ENCODE measurements at places on chromosomes 16 and 17. TPM values are rescaled to one million over a fixed set of nuclear protein-coding genes. Genes with fewer than 3 reads are reported as not detected.

Gene LAT
- polyA plus RNA-seq, result 8.6 TPM

Gene TEX14
- polyA plus RNA-seq, result 0.02 TPM

Gene KRT20
- not detected for polyA plus RNA-seq

Gene PRAC2
- not detected for polyA plus RNA-seq

Gene PSMC3IP
- 14.2 TPM for polyA plus RNA-seq

Gene TMIGD1
- not detected for polyA plus RNA-seq

Gene ZNF646
- polyA plus RNA-seq, result 3.4 TPM

Gene PRSS8
- polyA plus RNA-seq, result 0.05 TPM

Gene ASPA
- not detected for polyA plus RNA-seq

Gene GSPT1
- 41.5 TPM for polyA plus RNA-seq

Gene CTRB2
- polyA plus RNA-seq, result not detected

Gene FOXN1
- not detected for polyA plus RNA-seq

Gene CDH11
- 269 TPM for polyA plus RNA-seq

Gene GPRC5B
- 1.1 TPM for polyA plus RNA-seq

Gene ZKSCAN2
- polyA plus RNA-seq, result 1.6 TPM

Gene ZNF750
- not detected for polyA plus RNA-seq

Gene FBXL16
- polyA plus RNA-seq, result 17.7 TPM

Gene GRB7
- not detected for polyA plus RNA-seq

Gene SKAP1
- polyA plus RNA-seq, result not detected

Gene KRT40
- polyA plus RNA-seq, result not detected

Gene COA3
- 103 TPM for polyA plus RNA-seq

Gene DNAH17
- polyA plus RNA-seq, result not detected

Gene SEC14L1
- 62.4 TPM for polyA plus RNA-seq

Gene TSPAN10
- polyA plus RNA-seq, result 6.0 TPM

Gene CHD3
- 56.2 TPM for polyA plus RNA-seq

Gene TNFSF12
- 31.1 TPM for polyA plus RNA-seq

Gene RRAD
- 9.3 TPM for polyA plus RNA-seq

Gene SMPD3
- 0.38 TPM for polyA plus RNA-seq

Gene CCL5
- polyA plus RNA-seq, result 0.57 TPM

Gene SCNN1B
- not detected for polyA plus RNA-seq

Gene SP6
- polyA plus RNA-seq, result 0.03 TPM

Gene SLC35G6
- polyA plus RNA-seq, result not detected

Gene MT4
- not detected for polyA plus RNA-seq

Gene MRPL45
- 42.8 TPM for polyA plus RNA-seq

Gene TSR3
- polyA plus RNA-seq, result 67.6 TPM

Gene RUNDC3A
- polyA plus RNA-seq, result 11.0 TPM

Gene TSNAXIP1
- polyA plus RNA-seq, result 6.8 TPM

Gene ADAP2
- 0.42 TPM for polyA plus RNA-seq

Gene NOL3
- 34.1 TPM for polyA plus RNA-seq

Gene KRT33A
- not detected for polyA plus RNA-seq

Gene EXOC3L1
- 0.83 TPM for polyA plus RNA-seq

Gene STX8
- 53.3 TPM for polyA plus RNA-seq

Gene OTOP3
- not detected for polyA plus RNA-seq

Gene OR3A3
- not detected for polyA plus RNA-seq

Gene MMP15
- polyA plus RNA-seq, result 2.6 TPM

Gene TNFRSF17
- 0.08 TPM for polyA plus RNA-seq

All from SK-N-SH (cell line).